Tibial artery (tissue), 4 donors: ENCODE measurements at places on chromosomes 7 and 10.
A peak's percentile ranks its signal among the peaks of the same experiment; 100 is the strongest.

DNA sequence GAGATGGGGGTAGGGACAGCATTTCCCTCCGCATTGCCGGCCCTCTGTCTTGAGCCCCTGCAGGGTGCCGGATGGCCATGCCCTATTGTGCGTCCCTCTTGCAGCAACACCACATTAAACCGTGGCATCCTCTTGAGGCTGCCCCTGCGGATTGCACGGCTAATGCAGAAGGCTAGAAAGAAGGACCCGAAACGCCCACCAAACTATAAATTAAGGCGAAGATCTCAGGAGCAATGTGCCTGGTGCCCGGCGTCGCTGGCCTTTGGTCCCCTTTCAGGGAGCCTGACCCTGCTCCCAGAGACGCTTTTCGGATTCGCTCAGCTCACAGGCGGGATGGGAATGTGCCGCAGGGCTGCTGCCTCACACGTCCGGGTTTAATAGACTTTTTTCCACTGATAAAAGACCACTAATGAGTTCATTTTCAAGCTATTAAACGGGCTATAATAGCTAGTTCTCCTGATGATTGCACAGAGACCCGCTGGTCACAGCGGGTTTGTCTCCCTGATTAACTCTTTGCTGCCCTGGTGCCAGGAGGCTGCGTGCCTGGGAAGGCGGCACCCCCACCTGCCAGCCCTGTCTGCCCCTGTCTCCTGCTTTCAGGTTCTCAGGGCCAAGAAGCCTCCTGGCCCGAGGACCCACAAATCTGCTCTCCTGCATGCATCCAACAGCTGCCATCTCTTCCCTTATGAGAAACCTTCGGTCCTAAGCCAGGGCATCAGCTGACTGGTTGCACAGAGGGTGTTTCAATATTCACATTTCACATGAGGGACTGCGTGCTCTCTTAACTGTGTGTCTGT, 128.3 kb downstream of the ADARB2 start:
- DNase-seq, result no peak

DNA sequence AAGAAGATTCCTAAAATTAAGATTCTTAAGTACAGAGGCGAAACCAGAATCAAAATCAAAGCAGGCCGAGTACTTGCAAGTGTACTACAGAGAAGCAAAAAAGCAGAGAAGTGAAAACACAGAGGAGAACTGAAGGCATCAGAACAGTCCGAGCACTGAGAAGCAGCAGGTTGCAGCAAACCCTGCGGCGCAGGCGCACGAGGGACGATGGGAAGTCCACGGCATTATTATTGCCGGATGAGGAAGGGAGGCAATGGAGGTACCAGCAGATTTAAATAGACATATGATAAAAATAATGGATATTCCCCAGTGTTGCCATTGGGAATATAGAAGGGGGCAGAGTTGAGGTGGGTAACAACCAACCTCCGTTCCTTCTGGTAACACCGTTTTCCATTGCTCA, 7.2 kb upstream of the SPAM1 start:
- no peak for DNase-seq

- DNase-seq, result no peak
These were observed 85.3 kb downstream of the FAM241B start for GRCh38 chr10:69715156-69715898.

DNA sequence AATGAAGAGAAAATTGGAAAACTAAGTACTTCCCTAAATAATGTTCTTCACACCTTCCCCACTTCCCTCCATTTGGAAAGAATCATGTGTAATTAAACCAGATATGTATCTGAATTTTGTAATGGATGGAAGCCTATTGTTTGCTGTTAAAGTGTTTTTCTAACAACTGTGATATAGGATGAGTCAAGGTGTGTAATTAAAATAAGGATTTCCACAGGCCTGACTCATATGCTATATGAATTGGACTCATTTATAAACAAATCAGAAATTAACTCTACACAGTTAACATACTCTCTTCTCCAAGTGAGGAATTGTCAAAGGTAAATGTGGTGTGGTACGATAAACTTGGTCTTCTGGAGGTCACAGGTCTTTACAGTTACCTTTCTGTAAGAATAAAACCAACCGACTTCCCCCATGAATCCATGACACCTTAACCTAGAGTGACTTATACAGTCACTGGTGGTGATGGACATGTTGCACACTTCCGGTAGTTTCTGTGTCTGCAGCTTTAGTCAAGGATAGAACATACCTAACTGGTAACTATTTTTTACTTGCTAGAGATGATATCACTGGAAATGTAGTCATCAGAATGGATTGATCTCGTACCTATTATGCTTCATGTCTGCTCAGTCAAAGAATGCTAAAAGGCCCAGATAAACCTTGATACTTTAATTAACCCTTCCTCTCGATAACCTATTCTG, 12.8 kb downstream of the PNLIPRP3 start:
- no peak for DNase-seq

GRCh38 chr10:100345570-100346330, 1.3 kb upstream of the SCD start:
- no peak for DNase-seq

DNA sequence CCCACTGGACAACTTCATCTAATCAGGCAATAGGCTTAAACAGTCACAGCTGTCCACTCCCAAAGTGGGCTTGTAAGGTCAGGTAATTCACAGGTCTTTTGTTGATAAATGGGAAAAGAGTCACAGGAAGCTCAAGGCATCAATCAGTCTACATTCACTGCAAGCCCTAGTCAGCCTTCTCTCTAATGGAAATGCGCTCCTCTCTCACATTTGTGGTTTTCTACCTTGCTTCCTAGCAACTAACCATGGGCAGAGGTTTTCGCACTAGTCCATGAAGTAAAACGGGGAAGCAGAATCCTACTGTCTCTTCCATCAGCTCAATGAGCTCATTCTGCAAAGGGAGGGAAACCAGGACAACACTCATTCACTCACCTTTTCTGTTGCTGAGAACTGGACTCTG, 53.5 kb upstream of the APBB1IP start:
- no peak for DNase-seq

DNA sequence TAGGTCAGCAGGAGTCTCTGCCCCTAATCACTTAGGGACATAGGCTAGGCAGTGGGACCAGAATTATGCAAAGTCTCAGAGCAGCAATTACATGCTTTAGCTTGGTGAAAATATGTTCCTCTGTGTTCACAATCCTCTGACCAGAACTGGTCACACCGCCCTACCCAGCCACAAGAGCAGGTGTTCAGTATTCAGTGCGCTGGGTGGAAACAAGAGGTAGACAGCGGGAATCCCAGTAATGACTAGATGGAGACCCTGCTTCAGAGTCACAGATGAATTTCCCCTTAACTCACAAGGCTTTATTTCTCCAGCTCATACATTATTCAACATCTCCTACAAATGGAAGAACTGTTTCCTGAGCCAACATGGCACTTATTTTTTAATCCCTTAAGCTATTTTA, 763.7 kb upstream of the POM121L12 start:
- DNase-seq, result no peak

DNA sequence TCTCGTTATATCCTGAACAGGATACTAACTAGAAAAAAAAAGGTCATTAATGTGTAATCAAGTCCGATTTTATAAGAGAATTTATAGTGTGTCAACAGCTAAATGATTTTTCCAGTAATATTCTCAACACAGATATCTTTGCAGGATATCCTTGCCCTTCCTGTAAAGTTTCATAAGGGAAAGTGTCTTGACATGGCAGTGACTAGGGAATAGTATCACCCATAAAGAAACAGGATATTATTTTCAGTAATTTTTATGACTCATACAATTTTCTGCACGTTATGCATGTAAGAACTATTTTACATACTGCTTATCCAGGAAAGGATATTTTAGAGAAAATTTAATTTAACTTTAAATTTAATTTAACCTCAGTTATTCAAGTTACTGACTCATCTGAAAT, 19.5 kb upstream of the PNLIP start:
- DNase-seq, result no peak

DNA sequence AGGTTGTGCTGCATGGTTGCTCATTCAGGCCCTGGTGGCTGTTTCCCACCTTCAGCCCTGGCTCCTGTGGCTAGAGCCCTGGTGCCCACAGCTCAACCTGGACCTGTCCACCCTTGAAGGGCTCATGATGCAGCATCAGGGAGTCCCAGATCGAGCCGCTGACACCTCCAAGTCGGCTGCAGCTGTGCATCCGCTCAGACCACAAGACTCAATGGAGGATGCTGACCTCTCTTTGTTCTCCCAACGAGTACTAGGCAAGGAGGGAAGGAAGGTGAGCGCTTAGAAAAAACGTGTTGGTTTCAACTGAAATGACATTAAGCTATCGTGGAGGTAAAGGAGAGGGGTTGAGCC, 9.5 kb upstream of the C10orf95 start:
- DNase-seq, result no peak

GRCh38 chr10:20006169-20006870, 190.1 kb downstream of the PLXDC2 start:
- DNase-seq, result no peak

GRCh38 chr7:18580950-18581349, 85.4 kb downstream of the HDAC9 start:
- no peak for DNase-seq

DNA sequence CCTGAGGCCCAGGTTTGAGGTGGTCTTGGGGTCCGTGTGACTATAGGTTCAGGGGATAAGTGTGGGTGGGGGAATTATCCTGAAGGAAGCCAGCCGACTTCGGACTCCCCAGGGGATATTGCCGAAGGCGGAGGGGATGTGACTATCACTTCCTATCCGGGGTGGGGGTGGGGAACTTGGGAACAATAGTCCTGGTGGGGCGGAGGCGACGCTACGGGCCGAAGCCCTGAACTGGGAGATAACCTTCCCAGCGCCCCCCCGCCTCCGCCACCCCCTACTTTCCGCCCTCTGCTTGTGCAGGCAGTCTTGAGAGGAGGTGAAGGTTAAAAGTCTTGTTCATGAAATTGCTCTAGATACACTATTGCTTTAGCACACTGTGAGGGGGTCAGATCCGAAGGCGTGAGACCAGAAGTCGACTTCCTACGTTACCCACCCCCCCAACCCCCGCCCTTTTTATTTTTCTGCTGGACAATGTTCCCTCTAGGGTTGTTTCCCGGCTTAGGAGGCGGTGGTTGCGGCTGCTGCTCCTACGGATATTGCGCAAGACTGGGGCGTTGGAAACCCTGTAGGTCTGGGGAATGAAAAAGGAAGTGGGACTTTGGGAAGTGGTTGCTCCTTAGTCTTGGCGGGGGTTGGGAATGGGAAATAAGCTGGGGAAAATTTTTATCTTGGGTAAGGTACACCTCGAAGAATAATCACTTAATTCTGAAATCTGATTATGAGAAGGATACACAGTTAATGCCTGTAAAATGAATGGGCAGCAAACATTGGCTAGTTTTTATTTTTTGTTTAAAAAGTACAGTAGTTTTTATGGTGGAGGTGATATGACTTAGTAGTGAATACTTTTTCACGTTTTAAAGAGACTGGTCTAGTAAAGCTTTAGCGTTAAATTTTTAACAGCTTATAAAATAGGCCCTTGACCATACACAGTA, 1.5 kb downstream of the PTPN12 start:
- DNase-seq, result peak; percentile 93

DNA sequence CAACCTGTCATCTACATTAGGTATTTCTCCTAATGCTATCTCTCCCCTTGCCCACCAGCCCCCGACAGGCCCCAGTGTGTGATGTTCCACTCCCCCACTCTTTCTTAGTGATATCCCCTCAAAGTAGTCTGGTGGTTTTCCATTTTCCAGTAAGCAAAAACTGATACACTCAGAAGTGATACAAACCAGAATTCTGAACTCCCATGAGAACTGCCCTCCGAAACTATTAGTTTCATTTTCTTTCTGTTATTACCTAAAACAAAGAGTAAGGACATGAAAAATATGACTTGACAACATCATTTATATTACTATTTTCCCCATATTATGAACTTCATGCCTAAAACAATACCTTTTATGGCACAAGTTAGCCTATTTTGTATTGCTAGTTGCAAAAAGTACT, 175.0 kb downstream of the OTUD1 start:
- no peak for DNase-seq

GRCh38 chr10:71622154-71622526, 97.4 kb downstream of the C10orf105 start:
- peak; percentile 79 for DNase-seq

GRCh38 chr7:30831936-30832335, 60.7 kb downstream of the MINDY4 start:
- DNase-seq, result no peak

DNA sequence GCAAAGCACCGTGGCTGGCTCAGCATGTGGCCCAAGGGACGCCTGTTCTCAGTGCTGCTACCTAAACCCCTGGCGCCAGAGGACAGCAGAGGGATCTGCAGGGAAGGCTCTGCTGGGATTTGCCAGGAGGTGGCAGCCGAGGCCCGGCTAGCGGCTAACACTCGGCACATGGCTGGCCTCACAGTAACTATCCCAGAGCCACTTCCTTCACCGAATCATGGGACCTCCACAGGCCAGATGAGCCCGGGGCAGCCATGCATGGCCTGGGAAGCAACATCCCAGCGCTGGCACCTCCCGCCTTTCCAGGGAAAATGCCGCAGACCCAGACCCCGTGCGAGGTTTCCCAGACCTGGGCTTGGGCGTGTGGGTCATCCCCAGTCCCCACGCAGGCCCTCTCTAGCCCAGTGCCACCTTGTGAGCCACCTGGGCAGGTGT, 36.4 kb downstream of the DPYSL4 start:
- peak; percentile 82 for DNase-seq

GRCh38 chr10:74934100-74934812, 107.9 kb downstream of the KAT6B start:
- no peak for DNase-seq

DNA sequence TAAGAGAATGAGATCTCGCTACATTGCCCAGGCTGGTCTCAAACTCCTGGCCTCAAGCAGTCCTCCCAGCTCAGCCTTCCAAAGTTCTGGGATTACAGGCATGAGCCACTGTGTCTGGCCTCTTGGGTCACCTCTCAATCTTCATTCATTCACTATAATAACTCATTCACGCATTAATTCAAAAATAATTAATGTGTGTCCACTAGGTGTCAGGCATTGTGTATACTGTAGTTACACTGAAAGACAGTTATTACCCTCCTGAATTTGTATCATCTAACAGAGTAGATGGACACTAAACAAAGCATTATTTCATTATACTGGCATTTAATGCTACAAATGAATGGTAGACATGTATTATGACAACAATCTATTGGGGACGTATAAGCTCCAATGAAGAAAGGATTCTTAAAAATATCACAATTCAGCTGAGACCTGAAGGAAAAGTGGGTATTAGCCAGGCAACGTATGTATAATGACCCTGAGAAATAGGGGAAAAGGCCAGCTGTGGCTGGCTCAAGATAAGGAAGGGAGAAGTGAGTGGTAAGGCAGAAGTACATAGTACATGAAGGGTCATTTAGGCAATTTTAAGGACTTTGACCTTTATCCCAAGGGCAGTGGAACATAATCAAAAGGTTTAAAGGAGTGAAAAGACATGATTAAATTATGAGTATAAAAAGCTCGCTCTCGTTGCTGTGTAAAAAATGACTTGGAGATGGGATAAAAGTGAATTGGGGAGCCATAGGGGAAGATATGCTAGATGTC, 150.7 kb downstream of the BTAF1 start:
- DNase-seq, result no peak

GRCh38 chr10:128058750-128059134, 67.5 kb downstream of the MKI67 start:
- DNase-seq, result peak; percentile 58

DNA sequence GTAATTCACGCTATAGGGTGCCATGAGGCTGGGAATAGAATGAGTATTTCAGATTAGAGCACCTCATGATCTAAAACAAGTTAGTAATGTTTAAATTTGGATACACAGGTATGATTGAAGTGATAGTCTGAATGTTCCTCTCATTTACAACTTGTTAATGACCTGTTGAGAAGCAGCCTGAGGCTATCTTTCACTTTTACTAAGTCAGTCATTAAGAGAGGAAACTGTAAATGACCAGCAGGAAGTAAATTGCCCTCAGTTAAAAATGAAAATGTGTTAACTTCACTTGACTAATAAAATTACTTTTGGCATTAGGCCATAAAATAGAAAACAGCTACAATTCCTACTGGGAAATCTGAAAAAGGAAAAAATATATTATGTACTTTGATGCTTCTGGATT, 1042.0 kb downstream of the DNAJB9 start:
- no peak for DNase-seq
